Urothelium cell line (cell line): ENCODE measurements at places on chromosomes 5 and 9.

- no peak for DNase-seq
Measured at GRCh38 chr9:106324591-106325280, 538.2 kb upstream of the ZNF462 start.

DNA sequence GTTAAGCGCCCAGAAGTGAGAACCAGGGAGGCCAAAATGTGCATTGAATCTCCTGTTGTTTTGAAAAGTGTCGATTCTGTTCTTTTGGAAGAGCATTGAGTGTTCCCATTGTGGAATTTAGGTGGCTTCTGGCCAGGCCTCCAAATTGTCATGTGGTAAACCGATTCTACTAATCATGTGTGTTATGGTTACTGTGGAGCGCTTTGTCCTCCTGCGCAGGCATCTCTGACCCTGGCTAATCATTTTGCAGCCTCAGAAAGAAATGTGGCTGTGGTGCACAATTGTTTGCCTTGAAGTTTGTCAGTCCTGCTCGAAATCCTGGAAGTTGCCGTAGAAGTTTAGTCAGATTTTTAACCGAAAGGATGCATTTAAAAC lies 121.3 kb downstream of the RASGRF2 start:
- no peak for DNase-seq

DNA sequence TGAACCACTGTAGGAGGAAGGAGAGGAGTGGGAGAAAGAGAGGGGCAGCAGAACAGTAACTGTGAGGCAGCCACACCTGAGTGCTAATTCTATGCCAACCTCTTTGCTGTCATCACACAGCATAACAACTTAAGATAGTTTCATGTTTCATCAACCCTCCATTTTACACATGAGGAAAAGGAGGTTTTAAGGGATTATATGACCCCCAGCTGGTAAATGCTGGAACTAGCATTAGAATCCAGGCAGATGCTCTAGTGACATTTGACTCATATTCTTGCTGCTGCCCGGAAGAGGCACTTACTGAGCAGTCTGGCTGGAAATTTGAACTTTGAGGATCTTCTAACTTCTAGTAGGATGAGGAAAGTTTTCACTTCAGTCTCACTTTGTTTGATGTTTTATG lies 24.1 kb upstream of the VLDLR start:
- DNase-seq = no peak

DNA sequence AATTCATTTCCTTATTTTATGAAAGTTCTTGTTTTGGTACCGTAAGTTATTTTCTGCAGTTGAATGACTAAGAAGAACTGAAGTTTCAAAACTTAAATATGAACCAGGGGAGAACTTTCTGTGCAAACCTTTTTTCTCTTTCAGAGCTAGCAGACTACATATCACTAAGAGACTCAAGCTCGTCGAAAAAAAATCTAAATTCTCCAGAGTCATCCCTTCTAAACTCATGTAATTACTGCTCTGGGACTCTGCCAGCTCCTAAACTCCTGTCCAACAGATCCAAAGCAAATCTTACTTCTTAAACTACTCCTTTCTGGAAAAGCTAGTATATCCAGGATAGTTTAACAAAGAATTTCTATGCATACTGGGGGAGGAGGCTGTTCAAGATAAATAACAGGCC lies 87.0 kb upstream of the NR5A1 start:
- DNase-seq = no peak

- DNase-seq = no peak
Measured at GRCh38 chr5:78735834-78736463, 87.4 kb upstream of the LHFPL2 start.

GRCh38 chr5:75466006-75466716 lies 45.3 kb downstream of the CERT1 start:
- no peak for DNase-seq

DNA sequence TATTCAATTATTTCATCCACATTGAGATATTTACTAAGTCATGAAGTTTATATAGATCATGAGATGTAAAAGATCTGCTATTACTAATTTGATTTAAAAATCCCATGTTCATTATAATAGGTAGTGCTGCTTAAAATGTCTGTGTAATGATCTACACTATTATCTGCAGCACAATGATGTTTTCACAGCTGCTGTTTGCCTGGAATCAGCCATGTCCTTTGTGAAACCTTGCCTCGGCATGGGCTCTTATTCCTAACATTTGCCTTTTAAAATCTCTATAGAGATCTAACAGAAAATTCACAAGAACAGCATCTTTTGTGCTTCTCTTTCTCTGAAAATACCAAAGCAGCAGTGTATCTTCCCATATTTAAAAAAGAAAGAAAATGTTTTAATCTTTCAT lies 444.6 kb downstream of the PTPRD start:
- DNase-seq = no peak

- DNase-seq = no peak
Measured at GRCh38 chr5:140576776-140577201, 12.2 kb downstream of the SLC35A4 start.

DNA sequence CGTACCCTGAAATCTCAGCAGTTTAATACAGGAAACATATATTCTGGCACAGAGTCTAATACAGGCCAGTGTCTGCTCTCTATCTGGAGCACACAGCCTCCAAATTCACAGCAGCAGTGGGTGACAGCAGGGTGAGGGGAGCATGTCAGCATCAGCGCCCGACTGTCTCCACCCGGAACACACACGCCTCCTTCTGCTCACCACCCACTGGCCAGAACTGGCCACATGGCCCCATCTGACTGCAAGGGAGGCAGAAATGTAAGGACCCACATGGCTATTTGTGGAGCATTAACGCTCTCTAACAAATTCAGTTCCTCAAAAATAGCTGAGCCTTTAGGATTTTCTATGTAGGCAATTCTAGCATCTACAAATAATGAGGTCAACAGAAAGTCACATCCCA lies 24.6 kb downstream of the UBE2QL1 start:
- no peak for DNase-seq

GRCh38 chr5:139646912-139647505 lies 1.1 kb upstream of the CXXC5 start:
- no peak for DNase-seq

DNA sequence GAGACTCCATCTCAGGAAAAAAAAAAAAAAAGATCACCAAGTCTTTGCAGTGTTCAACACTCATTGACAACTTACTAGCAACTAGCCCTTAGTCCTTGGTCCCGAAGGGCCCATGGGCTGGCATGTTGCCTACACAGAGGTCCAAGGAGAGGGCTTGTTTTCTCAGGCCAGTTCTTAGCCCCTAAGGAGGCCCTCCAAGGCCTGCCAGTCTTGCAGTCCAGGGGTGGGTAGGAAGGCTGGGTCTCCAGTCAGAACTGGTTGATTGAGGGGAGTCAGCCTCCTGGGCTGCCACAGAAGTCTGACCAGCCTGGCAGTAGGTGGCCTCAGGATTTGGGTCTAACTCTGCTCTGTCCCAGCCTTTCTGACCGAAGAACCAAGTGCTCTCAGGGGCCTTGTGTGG lies 32.7 kb downstream of the IER5L start:
- no peak for DNase-seq

DNA sequence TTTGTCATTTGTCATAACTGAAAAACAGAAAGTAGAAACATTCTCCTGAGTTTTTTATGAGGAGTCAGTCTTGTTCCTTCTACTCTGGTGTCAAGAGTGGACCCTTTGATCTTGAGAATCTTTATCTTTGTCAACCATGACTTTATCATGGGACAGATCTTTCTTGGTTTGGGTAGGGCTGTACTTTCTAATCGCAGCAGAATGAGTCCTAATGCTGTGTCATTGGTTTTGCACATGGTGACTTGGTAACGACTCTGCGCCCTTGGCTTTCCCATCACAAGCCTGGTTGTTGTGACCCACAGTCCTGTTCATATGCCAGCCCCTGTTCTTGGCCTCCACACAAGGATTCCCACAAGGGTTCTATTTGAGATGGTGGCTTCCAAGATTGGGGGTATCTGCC lies 45.6 kb downstream of the AOPEP start:
- DNase-seq = no peak

GRCh38 chr9:2616692-2617377 lies 4.8 kb upstream of the VLDLR start:
- DNase-seq = no peak

DNA sequence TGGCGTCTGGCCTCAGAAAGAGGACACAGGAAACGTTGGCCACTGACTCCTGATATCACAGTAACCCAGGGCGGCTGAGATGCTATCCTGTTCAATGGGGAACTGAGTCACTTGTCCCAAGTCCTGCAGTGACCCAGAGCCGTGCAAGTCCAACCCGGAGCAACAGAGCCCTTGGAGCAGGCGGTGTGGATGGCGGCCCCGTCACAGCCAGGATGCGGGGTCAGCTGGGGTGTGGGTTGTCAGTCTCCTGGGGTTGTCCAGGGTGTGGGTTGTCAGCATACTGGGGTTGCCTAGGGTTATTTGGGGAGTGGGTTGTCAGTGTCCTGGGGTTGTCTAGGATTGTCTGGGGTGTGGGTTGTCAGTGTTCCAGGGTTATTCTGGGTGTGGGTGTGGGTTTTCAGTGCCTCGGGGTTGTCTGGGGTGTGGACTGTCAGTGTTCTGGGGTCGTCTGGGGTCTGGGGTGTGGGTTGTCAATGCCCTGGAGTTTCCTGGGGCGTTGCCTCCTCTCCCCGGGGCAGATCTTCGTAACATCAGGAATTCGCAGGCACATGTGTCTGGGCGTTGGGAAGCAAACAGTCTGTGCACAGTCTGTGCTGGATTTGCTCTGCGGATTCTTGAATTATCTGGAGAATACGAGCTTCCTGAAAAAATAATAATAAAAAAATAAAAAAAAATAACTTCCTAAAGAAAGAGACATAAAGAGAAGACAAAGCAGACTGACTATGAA lies 257.5 kb downstream of the PARP8 start:
- DNase-seq = no peak

DNA sequence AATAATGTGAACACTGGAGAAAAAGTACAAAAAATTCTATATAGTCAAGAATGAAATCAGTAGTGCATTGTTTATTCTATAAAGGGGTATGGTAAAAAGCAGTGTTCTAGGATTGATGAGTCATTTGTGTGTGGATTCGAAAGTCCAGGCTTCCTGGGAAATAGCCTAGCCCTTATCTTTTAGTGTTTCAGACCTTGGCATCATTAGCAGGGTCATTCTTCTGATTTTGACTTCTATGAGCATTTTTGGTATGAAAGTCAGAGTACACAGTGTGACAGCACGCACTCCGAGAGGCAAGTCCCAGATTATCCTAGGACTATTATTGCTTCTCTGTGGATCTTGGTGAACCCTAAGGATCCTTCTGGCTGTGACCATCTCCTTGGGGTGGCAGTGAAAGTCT lies 16.9 kb downstream of the PCSK5 start:
- no peak for DNase-seq

- DNase-seq = no peak
Measured at GRCh38 chr5:58450811-58451629, 8.9 kb downstream of the PLK2 start.

DNA sequence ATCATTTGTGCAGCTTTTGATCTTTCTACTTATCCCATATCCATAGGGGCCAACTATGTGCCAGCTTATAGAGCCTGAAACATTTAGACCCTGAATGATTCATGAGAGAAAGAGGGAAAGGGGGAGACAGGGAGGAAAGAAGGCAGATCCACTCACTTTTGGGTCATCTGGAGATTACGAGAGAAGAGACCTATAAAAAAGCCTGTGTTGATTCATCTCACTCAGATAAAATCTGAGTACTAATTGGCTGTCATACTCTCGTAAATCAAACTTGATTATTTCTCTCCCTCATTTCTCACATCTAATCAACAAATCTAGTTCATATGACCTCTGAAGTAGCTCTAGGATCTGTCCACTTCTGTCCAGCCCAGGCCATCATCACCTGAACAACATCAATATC lies 137.1 kb downstream of the ARL15 start:
- DNase-seq = no peak

DNA sequence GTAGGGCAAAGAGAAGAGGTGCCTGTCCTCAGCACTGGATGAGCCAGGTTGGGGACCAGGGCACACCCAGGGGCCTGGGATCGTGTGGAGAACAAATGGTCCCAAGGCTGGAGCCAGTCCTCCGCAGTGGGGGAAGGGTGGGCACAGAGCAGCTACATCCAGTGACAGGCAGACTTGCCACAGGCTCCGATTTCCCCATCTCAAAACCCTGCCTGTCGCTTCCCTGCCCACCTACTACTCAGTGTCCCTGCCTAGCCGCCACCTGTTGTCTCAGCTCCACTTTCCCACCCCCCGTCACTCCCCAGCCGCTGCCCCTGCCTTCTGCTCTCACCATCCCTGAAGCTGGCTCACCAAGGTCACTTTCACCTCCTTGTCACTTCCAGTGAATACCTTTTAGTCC lies 13.9 kb upstream of the ENHO start:
- no peak for DNase-seq

DNA sequence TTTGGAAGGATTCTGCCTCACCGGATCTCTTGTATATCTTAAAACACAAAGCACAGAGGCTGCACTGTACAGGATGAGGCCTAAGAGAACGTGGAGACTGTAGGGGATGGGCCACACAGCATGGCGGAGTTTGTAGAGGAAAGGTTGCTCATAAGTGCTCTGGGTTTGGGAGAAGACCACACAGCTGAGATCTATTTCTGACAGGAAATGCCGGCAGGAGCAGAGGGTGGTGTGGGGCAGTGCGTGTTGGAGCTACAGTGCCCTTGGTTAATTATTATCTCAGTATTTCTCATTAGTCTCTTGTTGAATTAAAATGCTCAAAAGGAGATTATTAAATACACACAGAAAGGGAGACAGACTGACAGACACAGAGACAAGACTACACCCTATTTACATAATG lies 9.6 kb downstream of the PALM2AKAP2 start:
- DNase-seq = no peak

GRCh38 chr9:137016436-137016835 lies 11.6 kb downstream of the ABCA2 start:
- no peak for DNase-seq

GRCh38 chr5:131256507-131256823 lies 7.4 kb upstream of the CDC42SE2 start:
- DNase-seq = no peak

GRCh38 chr5:139474890-139475791 lies 4.3 kb downstream of the SMIM33 start:
- no peak for DNase-seq

DNA sequence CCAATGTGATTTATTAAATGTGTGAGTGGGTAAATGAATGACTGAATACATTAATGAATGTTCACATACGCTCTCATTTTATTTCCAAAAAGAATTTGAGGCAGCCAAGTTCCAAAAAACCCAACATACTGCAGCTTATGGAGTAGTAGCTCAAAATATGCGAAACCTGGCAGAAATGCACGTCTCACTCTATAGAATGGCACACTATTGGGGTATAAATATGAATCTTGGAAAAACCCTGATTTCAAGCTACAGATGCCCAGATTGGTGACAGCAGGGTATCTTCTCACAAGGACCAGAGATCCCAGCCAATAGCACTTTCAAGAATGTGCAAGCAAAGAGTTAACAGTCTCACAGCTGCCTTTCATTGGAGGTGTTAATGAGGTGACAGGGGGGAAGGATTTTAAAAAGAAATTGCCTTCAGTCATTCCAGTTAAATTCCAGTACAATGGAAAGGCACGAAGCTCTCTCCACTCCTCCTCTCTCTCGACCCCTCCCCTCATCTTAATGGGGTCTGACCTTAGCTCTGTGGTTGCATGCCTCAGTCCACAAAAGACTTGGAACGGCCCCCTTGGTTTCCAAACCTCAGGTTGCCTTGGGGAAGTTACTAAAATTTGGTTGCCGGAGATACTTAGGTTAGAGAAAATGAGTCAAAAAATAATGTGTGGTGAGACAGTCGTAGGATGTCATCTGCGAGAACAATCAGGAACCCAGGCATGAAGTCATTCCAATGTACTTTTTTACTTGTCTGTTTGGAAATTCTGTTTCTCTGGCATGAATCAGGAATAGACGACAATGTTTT lies 307.4 kb downstream of the NFIB start:
- DNase-seq = no peak

GRCh38 chr9:88965473-88965872 lies 25.8 kb upstream of the S1PR3 start:
- DNase-seq = no peak

- DNase-seq = no peak
Measured at GRCh38 chr9:102778746-102779145, 216.4 kb upstream of the CYLC2 start.
